ENCODE measurements at places on chromosomes 4 and X.
A peak's percentile ranks its signal among the peaks of the same experiment; 100 is the strongest.

- no peak for DNase-seq
Measured at GRCh38 chr4:80215449-80216052, 18.2 kb downstream of the PRDM8 start.

- peak; percentile 49 for DNase-seq
Measured at GRCh38 chr4:111174331-111174730, 551.5 kb upstream of the PITX2 start.

DNA sequence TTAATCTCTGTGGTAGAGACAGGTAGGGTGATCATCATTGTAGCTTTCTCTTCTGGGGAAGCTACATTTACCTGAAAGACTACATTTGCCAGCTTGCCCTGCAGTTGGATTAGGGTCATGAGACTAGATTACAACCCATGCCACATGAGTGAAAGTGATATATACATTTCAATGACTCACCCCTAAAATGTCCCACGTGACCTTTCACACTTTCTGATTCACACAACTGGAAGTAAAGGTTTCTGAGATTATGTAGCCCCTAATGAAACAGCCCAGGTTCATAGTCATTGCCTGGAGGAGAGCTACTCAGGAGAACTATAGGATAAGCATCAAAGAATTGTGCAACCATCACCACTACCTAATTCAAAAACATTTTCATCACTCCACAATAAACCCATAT is 17.8 kb downstream of the PDCL2 start:
- no peak for DNase-seq

GRCh38 chrX:118355225-118355920 is 9.5 kb downstream of the WDR44 start:
- no peak for DNase-seq

GRCh38 chrX:104137496-104137895 is 19.3 kb downstream of the SLC25A53 start:
- DNase-seq = no peak

- peak; percentile 52 for DNase-seq
Measured at GRCh38 chr4:187286525-187286924, 562.9 kb upstream of the FAT1 start.

DNA sequence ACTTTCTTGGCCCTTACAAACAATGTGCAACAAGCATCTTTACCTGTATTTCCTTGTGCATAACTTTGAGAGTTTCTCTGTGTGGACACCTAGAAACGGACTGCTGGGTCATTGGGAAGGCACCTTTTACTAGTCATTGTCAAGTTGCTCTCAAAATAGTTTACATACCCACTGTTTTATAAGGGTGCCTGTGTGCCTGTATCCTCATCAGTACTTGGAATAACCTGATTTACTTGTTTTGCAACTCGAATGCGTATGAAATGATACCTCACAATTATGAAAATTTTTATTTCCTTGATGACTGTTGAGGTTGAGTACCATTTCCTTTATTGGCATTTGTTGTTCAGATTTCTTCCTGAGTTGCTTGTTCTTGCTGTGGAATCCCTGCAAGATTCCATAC is 150.8 kb downstream of the STIM2 start:
- no peak for DNase-seq

- no peak for DNase-seq
Measured at GRCh38 chrX:8313844-8314243, 142.8 kb upstream of the VCX2 start.

DNA sequence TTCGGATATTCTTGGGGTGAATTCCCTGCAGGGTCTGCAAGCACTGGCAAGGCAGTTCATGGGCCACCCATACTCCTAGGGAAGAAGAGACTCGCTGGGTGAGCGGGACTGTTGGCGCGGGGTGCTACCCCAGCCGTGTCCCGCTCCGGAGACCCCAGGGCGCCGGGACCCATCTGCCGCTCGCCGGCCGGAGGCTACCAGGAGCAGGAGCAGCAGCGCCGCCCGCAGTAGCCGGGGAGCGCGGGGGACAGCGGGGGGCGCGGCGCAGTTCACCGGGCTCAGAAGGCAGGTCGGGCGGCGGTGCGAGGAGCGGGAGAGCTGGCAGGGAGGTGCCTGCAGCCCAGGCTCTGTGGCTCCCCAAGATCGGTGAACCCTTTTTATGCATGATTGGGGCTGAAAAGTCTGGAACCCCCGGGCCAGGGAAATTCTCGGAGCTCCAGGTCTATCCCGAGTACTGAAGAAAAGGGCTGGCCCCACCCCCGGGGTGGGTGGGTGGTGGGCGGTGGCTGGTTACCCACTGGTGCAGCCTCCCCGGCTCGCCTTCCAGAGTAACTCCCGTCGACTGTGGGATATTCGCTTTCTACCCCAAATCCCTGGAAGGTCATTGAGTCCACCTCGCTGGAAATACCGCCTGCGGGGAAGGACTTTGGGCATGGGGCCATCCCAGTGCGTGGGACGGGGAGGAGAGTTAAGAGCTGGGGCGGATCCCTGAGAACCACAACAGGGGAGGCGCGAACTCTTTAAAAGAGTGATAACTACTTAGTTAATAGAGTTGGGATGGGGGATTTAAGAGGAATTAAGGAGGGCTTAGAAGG is 37.6 kb downstream of the PF4 start:
- DNase-seq = no peak

DNA sequence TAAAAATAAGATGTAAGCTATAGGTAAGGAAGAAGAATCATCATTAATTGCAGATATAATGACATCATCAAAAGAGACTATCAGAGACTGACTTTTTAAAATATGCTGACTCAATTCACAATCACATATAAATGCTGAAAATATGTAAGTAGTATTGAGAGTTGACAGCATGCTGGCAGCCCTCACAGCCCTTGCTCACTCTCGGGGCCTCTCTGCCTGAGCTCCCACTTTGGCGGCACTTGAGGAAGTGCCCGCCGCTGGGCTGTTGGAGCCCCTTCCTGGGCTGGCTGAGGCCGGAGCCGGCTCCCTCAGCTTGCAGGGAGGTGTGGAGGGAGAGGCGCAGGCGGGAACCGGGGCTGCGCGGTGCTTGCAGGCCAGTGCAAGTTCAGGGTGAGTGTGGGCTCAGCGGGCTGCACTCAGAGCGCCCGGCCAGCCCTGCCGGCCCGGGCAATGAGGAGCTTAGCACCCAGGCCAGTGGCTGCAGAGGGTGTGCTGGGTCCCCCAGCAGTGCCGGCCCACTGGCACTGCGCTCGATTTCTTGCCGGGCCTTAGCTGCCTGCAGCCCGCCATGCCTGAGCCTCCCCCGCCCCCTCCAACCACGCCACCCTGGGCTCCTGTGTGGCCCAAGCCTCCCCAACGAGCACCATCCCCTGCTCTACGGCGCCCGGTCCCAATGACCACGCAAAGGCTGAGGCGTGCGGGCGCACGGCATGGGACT is 68.9 kb downstream of the RAB28 start:
- peak; percentile 17 for DNase-seq

DNA sequence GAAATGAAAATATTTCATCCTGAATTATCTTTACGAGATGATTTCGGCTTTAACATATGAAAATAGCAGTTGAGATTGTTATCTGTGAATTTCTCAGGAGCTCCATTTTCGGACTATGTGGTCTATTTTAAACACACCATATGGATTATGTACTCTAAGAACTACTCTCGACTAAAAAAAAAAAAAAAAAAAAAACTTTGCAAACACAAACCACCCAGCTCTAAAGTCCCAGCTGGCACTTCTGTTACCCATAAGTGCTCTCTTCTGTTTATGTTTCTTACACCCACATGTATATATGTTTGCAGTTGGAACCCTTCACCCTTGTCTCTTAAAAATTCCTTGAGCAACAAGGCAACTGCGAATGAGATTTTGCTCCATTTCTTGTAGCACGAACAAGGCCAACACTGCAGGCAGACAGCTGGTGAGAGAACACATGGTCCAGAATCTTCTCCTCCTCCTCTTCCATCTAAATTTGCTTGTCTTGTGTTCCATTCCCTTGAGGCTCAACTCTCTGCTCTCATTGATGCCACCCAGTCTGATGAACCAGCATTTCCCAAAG is 172.7 kb upstream of the HCCS start:
- DNase-seq = no peak

DNA sequence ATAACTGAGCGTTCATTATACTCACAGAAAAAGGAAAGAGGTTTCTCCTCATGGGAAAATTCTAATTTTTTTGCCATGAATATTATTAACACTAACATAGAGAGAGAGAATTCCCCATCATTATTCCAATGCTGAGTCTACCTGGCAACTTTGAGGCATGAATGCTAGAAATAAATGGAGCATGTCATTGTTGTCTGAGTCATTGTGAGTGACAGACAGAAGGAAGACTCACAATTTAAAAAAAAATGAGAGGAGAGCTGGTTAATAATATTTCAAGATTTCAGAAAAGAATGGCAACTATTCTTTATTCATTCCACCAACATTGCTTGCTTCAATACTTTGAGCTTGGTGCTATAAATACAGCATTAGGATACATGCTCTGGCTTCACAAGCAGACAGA is 170.4 kb upstream of the HS3ST1 start:
- DNase-seq = no peak

DNA sequence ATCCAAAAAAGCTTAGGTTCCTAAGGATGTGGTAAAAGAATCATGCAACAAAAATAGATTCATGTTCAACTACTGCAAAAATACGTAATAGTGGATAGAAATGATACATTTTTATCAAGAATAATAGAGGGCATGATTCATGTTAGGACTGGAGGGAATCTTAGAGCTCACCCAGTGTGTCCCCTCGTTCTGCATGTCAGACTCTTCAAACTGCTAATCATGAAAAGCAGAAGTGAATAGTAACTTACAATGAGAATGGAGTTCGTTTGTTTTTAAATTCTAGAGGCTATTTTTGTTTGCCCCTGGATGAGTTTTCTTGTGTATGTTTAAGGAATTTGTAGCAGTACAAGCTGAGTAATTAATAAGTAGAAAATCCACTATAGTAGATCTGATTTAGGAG is 79.4 kb downstream of the MSL3 start:
- DNase-seq = no peak

DNA sequence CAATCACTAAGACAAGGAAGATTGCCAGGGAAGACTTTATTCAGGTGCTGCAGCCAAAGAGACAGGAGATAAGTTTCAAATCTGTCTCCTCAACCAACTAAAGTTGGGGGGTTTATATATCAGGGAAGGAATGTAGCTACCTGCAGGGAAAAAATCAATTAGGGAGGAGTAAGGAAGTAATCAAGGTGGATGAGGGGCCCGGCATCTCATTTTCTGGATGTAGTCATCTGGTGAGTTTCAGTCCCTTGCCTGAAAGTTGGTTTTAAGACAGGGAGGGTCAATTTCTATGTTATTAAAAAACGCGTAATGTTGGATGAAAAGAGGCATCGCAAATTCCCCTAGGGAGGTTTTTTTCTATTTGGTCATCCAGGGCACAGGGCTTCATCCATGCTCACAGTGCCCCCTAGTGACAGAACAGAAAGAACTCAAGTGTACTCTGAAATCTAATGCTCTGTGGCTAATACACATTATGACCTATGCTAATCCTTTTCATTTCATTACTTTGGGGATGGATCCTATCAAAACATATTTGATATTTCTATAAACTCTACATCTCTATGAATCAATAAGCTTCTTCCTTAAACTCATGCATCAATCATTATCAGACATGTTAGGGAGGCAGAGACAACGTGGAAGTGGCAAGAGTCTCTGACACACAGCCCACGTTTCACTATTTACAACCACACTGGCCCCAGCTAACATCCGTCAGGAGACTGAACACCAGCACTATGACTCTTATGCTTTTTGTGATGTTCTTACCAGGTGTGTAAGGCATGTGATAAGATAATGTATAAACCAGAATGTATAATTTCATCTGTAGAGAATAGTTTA is 1577.0 kb upstream of the TENM3 start:
- peak; percentile 67 for DNase-seq

DNA sequence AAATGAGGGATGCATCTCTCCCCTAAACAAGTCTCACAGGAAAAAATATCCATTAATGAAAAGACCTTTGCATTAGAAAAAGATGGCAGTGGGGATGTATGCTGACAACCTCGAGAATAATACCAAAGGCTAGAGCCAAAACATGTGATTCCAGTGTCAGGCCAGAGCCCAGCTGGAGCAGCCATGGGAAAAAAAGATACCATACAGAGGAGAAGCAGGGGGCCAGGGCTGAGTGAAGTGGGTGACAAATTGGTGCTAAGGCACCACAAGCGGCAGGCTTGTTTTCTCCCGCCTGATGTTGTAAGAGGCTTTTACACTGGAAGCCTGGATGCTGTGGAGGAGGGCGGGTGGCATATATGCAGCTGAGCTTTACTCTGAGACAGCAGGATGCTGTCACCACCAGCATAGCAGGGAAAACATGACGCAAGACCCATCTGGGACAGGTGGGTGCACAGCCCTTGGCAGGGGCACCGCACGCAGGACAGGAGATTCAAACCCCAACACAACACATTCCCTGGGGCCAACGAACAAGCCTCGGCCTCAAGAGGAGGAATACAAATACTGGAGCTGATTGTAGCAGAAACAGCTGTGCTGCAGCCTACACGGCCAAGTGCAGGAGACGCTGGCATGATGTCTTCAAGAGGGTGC is 91.9 kb downstream of the TSPAN5 start:
- DNase-seq = peak; percentile 30

- peak; percentile 73 for DNase-seq
Measured at GRCh38 chr4:135123632-135124031, 922.0 kb upstream of the PABPC4L start.

DNA sequence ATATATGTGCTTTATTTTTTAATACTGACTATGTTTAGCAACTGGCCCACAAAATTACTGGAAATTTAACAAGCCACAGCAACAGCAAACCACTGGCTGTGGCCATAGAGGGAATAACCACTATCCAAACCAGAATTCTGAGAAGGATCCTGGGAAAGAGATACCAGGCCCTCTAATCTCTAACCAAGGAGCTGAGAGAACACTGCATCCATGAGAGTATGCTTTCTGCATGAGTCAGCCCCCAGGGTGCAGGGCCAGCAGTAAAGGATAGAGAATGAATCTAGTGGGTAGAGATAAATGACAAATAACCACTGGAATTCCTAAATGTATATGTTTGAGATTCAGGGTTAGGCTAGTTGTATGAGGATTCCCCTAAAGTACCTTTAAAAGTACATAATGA is 221.8 kb downstream of the KIT start:
- DNase-seq = peak; percentile 93

GRCh38 chrX:113274791-113275190 is 434.2 kb upstream of the AMOT start:
- DNase-seq = no peak

DNA sequence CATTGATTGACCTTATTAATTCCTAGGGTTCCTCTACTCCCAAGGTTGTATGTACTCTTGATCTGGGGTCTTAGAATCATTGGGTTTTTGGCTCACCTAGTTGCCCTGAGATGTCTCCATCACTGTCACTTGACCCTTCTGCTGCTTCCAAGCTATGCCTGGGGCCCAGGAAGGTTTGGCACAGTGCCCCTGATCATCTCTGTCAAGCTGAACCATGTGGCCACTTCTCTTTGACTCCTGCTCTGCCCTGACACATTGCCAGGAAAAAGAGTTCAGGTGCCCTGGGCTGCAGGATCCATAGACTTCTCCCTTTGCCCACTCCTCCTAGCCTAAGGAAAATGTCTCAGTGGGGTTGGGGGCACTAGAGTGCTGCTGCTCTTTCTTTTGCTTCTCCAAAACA is 3.9 kb upstream of the CHST7 start:
- DNase-seq = no peak

DNA sequence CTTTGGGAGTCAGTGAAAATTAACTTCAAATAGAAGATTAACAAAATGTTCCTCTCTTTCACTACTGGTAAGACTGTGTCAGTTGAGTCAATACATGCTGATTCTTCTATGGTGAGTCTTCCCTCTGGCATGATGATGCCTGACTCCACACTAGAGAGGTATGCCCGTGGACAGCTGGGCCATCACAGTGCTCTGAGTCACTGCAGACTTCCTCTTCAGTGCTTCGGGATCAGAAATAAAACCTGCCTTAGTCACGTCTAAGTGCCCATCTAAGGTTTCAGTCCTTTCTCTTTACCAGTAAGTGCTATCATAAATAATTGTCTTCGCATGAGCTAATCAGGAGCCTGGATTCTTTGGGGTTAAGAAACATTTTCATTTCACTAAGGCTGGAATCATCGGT is 1.6 kb upstream of the ASB5 start:
- DNase-seq = peak; percentile 100
